NCI-H1417 treated with DMSO at 0.1 percent for 48 hours (cell line): ENCODE measurements at places on chromosomes 6 and 20.
A peak's percentile ranks its signal among the peaks of the same experiment; 100 is the strongest.

DNA sequence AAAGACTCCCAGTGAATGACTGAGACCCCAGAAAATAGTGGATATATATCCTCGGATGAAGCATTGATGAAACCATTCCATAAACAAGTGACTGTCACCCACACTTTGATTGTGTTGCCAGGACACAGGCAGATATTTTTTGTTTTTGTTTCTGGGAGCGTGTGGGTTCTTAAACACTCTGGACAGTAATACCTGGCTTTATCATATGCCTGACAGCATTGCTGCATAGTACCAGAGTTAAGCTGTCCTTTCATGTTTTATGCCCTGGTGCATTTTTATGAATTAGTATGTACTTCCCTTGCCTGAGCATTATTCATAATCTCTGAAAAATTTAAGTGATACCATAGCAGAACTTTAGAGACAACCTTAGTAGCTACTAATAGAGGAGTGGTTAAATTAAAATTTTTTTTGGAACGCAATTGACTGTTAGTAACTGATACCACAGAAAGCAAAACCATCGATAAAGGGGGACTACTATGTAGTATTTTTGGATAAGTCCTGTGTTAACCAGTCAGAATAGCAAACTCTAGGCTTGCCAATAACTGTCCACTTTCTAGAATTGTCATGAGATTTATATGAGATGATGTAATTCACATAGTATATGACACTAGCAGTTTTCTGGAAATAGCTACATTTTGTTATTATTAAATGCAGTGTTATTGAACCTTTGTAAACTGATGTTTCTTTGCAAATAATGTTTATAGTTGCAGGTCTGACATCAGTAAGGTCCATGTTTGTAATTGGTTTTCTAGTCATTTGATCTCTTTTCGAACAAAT, 30.4 kb downstream of the SENP6 start:
- no peak for DNase-seq

GRCh38 chr6:18263418-18264218, 712 bp downstream of the DEK start:
- DNase-seq = no peak

GRCh38 chr6:107524626-107525025, 34.7 kb downstream of the SOBP start:
- DNase-seq = no peak

- DNase-seq = no peak
Measured at GRCh38 chr6:14547284-14547998, 429.9 kb downstream of the CD83 start.

DNA sequence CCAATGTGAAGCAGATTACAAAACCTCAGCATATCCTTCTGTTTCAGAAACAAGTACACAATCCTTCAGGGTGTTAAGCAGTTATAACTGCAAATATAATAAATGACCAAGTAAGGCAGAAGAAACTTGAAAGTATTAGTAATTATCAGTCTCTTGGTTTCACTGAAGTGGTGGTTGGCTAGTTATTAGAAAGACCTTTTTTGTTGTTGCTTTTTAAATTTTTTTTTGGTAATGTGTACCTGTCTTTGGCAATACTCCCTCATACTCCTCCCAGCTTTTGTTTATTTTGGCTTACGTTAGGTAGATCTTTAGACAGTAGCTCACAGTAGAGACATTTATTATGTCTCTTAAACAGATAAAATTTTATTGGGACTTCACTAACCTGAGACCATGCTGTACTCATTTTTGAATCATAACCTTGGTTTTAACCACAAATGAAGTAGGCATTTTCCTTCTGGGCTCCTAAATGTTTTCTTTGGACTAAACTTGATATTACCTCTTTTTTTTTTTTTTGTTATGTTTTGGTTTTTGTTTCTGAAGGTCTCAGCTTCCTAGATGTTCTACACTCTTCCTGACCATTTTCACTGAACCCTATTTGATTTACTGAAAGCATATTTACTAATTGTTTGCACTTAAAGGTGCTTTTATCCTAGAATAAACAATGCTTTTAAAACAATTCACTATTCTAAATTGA, 6.4 kb downstream of the CD2AP start:
- no peak for DNase-seq

GRCh38 chr6:42787063-42787472, 5.2 kb downstream of the BICRAL start:
- no peak for DNase-seq

DNA sequence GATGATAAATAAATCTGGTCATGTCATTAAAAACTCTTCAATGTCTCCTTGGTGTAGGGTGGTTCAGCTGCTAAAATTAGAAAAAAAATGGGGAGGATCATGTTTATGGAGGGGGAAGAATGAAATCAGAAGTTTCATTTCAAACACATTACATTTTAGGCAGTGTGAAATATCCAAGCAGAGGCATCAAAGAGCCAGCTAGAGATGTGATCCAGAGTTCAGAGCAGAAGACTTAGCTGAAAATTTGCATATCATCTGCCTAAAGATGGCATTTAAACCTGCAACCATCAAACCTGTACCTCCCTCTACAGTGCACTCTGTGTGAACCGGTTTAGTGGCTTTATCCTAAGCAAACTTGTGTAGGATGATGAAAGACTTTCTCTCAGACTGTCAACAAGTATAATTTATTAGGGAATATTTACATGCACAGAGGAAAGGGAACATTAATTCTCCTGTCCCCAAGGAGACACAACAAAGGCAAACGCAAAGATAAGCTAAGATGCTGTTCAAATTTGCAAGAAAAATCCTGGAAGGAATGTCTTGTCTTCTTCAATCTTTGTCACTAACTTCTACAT, 84.8 kb upstream of the PLEKHG1 start:
- DNase-seq = peak; percentile 70

GRCh38 chr20:10739566-10739965, 65.8 kb upstream of the JAG1 start:
- DNase-seq = no peak

GRCh38 chr20:32155017-32155981, 45.8 kb downstream of the TM9SF4 start:
- no peak for DNase-seq

GRCh38 chr6:87909849-87910248, 137.8 kb upstream of the SPACA1 start:
- DNase-seq = no peak

- no peak for DNase-seq
Measured at GRCh38 chr6:37171201-37171969, 1.4 kb downstream of the PIM1 start.

DNA sequence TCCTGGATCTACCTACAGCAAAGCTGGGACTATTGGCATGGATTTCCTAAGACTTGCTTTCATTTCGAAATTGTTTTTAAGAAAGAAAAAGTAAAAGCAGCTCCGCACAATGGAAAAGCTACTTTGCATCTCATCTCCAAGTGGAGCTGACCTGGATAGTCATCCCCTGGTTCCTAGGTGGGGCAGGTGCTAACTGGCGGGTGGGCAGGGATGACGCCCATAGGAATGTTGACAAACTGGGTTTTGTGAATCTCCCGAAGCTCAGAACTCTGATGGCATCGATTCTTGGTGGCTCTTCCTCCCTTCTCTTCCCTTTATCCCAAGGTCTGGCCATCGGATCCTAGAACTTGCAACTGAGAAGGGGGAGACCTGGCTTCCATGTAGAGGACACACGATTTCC, 12.4 kb upstream of the EZR start:
- DNase-seq = no peak

DNA sequence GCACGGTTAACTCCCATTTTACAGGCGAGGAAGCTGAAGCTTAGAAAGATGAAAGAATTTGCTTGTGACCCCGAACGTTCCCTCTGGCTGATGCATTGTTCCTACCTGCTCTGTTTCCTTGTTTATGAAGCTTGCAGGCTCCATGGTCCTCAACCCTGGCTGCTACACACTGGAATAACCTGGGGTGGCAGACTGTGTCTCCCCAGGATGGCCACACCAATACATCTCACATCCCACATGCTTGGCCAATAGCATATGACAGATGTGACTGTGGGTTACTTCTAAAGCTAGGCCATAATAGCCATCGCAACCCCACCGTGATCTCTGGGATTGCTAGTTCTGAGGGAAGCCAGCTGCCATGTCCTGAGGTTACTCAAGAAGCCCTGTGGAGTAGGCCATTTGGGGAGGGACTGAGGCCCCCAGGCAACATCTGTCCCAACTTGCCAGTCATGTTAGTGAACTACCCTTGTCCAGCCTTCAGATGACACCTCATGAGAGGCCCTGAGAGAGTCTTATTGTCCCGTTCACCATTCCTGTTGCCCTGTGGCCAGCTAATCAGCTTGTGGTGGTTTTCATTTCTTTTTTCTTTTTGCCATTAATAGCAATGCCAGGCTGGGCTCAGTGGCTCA, 6.7 kb upstream of the FAM110A start:
- DNase-seq = no peak
